ENCODE measurements at places on chromosomes 16 and 17.

DNA sequence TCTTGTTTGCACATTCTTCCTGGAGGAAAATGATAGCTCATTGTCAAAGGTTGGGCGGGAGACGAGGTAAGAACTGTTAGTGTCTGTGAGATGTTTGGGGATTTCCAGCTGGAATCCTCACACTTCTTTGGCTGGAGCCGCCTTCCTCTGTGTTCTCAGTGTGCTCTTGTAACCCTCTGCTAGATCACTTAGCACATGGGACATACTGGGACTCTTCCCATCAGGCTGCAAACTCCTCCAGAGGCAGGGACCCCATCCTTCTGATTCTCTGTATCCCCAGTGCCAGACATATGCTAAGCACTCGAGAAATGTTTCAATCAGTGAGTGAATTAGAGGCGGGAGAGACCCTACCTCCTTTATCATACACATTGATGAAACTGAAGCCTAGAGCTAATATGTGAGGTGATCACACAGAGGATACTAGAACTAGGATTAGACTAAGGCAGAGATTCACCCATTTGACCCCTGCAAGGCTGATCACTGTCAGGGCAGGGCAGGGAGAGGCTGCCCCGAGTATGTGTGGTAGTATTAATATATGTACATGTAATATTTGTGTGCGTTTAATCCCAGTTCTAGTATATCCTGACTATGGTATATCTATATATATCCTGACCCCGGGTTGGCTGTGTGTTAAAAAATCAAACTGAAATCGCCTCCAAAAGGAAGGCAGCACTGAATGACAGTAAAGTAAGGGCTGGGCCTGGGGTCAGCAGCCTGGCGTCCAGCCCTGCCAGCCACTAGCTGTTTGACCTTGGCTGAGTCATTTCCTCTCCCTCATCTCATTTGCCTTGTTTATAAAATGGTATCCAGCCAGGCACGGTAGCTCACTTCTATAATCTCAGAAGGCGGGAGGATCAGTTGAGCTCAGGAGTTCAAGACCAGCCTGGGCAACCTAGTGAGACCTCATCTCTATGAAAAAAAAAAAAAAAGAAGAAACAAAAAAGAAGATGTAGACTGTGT is 75.5 kb upstream of the TBX2 start:
- DNase-seq = peak; percentile 58

GRCh38 chr17:53630638-53631037 is 192.1 kb upstream of the KIF2B start:
- no peak for DNase-seq

DNA sequence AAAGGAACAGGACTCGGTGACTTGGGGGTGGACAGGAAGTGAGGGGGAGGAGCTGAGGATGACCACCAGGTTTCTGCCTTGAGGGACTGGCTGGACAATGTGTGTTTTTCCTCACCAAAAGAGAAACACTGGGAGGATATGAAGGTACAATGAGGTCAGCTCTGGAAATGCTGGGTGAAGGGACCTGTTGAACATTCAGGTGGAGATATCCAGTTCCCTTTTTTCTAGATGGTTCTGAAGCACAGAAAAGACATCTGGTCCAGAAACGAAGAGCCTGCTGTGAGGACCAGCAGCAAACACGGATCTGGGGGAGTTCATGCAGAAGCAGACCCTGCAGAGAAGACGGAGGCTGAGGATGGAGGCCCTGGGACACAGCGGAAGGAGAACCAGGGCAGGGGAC is 17.5 kb downstream of the ARHGAP17 start:
- no peak for DNase-seq

DNA sequence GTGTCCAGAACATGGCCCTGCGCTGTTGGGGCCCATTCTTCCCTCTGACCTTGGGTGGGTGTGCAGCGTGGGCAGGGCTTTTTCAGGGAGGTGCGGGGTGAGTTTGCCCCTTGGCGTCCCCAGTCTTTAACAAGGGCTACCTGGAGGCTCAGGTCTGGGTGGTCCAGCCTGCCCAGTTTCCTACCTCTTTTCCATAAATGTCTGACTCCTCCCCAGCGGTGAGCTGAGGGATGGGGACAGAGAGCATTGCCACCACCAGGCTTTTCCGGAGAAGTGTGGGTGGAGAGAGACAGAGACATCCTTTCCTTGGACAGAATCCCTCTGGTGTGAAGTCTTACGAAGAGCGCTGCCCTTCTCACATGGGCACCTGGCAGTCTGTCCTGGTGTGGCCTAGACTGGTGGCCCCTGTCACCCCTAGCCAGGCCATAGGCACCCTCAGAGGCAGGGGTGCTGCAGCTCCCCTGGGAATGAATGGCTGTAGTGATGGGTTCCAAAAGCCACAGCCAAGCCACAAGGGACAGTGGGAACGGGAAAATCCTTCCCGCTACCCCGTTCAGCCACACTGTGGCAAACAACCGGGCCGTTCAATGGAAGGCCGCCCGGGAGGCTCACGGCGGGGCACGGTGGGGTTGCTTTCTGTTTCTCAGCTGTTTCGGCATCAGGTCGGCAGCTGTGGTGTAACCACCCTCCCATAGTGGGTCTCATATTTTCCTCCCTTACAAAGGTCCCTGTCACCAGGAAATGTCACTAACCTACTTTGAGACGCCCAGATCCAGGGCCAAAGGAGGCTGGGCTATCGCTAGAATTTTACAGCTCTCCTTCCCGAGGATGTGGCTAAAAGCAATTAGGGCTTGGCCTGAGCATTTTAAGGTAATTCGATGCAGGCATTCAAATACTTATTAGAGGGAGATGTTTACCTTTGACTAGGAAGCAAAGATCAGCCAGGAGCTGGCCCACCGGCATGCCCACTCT is 61.9 kb upstream of the GSE1 start:
- DNase-seq = no peak

DNA sequence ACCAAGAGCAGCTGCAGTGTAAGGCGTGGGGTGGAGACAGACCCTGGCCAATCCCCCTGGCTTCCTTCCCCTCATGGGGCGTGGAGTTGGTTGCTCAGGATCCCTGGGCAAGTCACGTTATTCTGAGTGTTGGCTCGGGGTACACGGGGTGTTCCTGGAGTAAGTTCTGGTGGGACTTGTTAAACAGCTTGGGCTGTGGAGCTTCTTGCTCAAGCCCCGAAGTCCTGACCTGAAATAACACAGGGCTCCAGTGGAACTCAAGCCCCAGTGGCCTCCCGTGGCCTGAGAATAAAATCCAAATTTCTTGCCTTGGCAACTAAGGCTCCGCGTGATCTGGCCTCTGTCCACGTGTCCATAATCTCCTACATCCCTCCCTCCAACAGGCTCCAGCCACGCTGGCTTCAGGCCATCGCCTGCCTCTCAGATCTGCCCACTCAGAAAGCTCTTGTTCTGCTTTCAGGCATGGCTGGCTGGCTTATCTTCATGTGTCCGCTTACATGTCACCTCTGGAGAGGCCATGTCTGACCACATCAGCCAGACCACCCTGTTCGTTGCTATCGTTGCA is 49.3 kb upstream of the BCO1 start:
- no peak for DNase-seq

GRCh38 chr17:77555741-77556291 is 402.7 kb upstream of the TNRC6C start:
- no peak for DNase-seq

GRCh38 chr17:41773190-41773588 is 13.3 kb downstream of the JUP start:
- no peak for DNase-seq

- no peak for DNase-seq
Observed at GRCh38 chr16:85657996-85658395, 30.8 kb downstream of the GINS2 start.

GRCh38 chr17:33076979-33077378 is 85.3 kb downstream of the SPACA3 start:
- DNase-seq = no peak

GRCh38 chr16:77840673-77841501 is 52.5 kb downstream of the VAT1L start:
- DNase-seq = no peak

- DNase-seq = no peak
Observed at GRCh38 chr17:28612531-28612930, 1.5 kb downstream of the RSKR start.

DNA sequence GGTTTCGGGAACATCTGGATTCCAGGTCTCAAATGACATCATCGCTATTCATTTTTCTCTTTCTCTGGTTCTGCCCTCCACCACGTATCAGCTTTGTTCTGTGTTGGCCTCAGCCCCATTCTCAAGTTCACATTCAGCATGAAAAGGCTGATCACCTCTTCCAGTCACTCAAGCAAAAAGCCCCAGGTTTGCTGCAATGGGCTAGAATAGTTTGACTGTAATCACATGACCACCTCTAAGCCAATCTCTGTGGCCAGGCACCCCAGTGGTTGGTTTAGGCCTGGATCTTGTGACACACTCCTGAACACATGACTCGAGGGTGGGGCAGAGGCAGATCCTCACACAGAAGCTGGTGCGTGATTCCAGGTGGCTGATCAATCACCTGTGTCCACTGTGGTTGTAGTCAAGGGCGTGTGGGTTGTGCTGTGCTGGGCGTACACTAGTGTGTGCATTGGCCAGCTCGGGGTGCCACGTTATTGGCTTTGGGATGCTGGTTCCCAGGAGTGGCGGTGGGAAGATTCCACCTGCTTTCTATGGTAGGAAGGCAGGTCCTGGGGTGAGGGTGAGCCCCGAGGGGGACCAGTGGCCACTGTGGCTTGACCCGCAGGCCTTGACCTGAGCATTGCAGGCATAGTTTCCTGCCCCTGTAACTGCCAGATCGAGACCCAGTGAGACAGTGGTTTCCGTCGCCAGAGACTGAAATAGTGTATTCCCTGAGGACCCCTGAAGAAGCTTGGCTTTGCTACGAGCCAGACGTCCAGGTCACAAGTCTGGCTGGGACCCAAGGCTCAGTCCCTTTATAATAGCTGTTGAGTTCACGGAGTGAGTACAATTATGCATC is 12.0 kb downstream of the EEF2K start:
- DNase-seq = no peak

DNA sequence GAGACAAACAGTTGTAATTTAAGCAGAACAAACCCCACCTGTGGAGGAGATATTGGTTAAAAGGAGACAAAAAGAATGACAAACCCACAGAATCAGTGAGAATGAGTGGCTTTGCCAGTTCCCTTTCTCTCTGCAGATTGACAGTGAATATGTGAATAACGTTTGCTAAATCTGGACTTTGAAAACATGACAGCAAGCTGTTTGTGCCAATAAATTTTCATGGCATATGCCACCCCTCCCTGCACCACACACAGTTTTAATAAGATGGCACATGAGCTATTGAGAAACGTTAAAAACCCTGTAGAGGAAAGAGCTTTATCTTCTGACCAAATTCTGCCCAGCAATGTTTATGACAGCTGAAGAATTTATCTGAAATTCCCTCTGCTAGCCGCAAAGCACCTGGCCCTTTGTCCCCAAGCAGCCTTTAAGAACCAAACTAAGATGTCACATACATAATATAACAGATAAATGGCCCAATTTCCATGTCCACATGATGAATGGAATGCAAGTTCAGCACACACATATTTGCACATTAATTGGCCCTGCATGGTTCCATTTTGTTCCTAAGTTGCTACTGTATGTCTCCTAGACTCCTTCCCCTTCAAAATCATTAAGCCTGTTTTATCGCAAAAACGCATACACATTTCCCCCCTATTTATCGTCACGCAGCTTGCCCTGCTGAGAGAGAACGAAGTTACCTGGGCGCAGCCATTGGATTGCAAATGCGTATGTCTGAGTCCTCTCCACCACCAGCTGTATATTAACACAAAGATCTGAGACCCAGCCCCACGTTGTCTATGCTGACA is 773.5 kb upstream of the EEF2KMT start:
- no peak for DNase-seq

- no peak for DNase-seq
Observed at GRCh38 chr17:4585638-4585994, 1.3 kb downstream of the SMTNL2 start.

DNA sequence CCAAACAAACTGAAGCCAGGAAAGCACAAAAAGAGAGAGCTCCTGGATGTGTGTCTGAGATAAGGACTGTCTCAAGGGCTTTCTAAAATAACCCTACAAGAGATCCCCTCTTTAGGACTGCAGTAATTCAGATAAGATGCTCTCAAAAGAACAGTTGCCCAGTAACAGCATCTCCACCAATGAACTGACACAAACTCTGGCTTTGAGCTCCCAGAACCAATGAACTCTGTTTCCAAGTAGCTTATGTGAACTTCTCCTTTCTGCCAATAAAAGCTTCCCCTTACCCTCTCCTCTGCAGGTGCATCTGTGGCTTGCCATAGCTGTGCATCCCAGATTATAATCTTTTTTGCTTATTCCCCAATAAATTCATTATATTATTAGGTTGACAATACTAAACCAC is 421.5 kb downstream of the SLC39A11 start:
- DNase-seq = no peak

- no peak for DNase-seq
Observed at GRCh38 chr16:18804540-18804939, 3.2 kb upstream of the ARL6IP1 start.

DNA sequence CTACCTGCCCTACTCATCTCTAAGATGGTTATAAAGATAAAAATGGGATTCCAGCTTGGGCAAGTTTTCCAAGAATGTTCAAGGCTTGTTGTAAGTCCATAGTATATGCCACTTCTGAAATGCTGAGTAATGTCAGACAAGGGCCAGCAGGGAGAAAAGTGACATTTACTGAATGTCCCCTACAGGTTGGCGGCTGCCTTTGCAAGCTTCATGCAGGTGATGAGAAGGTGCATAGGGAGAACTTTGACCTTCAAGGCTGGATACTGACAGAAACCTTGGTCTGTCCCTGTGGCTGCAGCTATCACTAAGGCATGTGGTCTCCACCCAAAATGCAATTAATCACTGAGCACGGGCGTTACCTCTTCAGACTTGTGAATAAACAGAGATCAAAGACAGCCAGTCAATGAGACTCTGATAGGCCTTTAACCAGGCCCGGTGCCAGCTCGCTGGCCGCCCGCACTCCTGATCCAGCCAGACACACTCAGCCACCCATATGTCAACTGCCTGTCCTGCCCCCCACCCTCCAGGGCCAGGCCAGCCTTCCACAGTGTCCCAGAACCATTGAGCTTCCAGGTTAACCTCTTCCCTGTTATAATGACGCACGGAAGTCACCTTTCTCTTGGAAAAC is 26.8 kb upstream of the AXIN2 start:
- no peak for DNase-seq

Data from hindlimb muscle (tissue), 1 donor.